AG09319 (cell line): ENCODE measurements at places on chromosomes 5 and 9.
A peak's percentile ranks its signal among the peaks of the same experiment; 100 is the strongest.

DNA sequence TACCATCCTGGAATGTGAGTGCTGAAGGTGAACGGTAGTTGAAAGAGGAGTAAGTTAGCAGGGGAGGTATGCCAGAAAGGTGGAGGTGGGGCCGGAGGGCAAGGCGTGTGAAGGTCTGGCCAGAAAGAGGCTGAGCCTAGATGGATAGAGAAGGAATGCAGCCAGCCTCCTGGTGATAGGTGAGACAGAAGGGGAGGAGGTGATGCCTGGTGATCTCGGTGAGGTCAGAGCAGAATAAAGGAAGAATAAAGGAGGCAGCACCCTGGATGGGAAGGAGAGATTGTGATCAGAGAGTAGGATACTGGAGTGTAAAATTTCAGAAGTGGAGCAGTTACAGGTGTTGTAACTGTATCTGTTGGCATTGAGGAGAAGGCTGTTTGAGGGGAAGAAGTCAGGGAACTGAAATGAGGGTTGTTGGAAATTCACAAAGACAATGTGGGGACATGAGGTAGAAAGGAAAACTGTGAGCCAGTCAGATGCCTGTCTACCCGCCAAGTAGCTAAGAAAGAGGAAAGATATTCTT, 2.0 kb downstream of the GNG10 start:
- no peak for DNase-seq

- DNase-seq: no peak
Measured at GRCh38 chr5:176594554-176594953, 15.4 kb downstream of the GPRIN1 start.

DNA sequence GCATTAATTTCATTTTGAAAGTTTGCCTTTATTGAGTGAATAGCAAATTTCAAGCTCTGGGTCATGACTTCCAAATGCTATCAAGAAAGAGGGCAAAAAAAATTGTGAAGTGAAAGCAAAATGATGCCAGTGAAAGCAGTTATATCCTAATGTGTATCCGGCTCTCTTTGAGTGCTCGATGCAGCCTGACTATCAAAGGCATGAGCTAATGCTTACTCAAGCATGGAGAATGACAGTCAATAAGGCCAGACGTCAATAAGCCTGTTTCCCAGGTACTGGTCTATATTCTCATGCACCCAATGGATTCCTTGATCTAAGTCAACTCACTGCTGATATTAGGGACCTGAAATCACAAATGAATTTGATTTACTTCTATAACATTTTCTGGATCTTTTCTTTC, 435.5 kb downstream of the CAAP1 start:
- no peak for DNase-seq

- no peak for DNase-seq
Measured at GRCh38 chr5:148561801-148562311, 92.5 kb downstream of the HTR4 start.

GRCh38 chr5:31855134-31856040, 216.5 kb downstream of the PDZD2 start:
- DNase-seq: no peak

- DNase-seq: no peak
Measured at GRCh38 chr9:69818750-69819345, 1.8 kb upstream of the CFAP95 start.

DNA sequence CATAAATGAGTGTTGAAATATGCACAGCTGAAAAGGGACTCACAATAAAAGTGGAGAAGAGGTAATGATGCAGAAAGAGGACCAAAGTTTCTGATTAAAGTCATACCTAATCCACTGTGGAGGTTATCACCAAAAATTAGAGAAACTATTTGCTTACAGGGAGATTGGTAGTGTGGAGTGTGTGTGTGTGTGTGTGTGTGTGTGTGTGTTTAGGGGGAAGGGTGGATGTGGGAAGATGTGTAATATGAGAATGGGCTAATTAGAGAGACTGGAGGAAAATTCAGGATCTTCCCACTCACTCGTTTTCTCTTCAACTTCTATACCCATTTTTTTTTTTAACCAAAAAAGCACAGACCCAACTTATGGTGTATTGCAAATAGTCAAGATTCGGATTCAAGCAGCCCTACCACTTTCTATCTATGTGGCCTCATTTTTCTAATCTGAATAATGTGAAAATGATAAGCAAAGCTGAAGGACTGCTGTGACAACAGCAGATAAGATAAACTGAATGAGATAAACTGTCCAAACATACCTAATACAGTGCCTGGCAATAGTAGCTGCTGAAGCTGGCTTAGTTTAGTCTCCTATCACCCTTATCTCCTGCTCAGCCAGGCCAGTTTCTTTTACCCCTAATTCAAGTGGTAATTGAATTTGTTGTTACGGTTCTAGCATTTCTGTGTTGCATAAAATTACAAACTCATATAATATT, 501.1 kb downstream of the KDM4C start:
- no peak for DNase-seq

GRCh38 chr5:100643473-100643872, 108.3 kb downstream of the FAM174A start:
- DNase-seq: no peak

GRCh38 chr5:125696762-125697161, 726.4 kb upstream of the GRAMD2B start:
- peak; percentile 77 for DNase-seq

DNA sequence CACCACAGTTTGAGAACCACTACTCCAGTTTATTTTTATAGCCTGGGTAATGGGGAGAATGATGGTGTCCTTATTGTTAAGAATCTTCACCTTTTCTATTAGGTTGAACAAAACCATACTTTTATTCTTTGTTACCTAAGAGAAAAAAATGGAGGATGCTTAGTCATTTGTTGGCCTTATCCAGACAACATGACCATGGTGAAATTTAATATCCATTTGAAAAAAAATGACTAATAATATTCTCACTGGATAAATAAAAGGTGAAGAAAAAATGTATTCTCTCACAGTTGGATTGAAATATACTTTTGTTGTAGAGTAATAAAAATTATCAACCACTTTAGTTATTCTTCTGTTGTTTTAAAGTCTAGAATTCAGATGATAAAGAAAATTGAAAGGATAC, 5.8 kb upstream of the CCNH start:
- no peak for DNase-seq

DNA sequence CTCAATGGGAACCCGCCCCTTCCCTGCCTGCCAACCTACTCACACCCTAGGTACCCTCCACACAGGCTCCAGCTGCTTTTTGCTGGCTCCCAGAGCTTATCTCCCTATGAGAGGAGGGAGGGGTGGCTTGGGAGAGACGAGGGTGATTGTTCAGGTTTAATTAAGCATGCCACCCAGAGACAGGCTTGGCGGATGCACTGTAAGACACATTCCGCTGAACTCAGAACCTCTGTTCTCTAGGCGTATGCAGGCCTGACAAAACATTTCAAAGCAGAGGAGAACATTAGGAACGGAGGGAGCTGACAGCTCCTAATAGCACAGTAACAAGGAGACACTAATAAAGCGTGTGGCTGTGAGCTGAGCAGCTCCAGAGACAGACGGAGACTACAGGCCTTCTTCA, 80.1 kb downstream of the TRIM32 start:
- no peak for DNase-seq

DNA sequence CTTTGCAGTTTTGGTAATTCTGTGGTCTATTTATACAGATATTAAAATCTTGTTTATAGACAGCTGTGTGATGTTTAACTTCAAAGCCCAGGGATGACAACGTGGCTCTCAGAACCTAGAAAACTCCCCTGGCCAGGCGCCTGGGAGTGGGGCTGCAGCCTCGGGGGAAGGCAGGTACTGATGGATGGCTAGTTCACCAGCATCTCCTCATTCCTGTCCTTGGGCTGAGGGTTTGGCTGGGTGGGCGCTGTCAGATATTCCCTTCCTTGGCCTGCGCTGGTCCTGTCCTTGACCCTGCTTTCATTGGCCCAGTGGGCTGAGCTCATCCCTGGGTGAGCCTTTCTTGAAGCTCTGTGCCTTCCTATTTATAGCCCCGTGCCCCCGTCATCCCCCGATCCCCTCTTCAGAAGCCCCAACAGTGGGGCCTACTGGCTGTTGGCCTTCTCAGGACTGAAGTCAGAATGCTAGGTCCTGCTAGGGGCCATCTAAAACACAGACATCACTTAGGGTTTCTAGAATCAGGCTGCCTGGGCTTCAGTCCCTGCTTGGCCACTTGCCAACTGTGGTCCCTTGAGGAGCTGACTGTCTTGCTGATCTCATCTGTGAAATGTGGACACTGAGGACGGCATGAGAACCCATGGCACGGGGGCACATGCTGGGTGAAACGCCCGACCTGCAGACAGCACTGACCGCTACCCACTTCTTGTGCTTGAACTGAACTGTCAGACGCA, 20.9 kb downstream of the SH3GLB2 start:
- DNase-seq: no peak

- no peak for DNase-seq
Measured at GRCh38 chr9:120875195-120875565, 1.8 kb downstream of the PHF19 start.

DNA sequence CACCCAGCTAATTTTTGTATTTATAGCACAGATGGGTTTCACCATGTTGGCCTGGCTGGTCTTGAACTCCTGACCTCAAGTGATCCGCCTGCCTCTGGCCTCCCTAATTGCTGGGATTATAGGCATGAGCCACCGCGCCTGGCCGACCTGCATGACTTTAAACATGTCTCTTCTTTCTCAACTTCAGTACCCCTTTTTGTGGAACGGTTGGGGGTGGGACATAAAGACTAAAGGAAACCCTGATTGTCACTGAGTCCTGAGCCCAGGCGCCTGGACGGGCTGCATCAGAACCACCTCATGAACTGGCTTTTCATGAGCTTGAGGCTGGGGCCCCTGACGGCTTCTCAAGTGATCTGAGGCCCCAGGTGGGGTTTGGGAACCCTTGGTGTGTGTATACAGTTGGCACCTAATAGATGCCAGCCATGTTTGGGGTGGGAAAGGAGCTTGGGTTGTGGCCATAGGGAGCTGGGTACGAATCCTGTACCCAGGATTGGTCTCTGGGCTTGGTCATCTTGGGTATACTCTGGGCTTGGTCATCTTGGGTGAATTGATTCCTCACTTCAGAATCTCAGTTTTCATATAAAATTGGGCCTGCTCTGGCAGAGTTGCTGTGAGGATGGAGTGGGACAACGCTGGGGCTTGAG, 2.2 kb downstream of the GRK6 start:
- DNase-seq: no peak

DNA sequence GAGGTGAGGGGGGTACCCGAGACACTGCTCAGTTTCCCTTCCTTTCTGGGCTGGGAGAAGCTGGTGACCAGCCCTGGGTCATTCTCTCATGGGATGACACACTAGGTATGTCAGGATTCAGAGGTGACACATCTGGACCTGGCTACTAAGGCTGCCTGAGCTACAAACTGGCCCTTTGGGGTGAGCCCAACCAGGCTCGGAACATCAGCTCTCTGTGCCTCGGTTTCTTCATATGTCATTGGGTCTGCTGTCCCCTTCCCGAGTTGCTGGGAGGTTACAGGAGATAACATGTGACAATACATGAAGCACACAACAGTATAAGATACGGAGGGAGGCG, 11.8 kb downstream of the CARD19 start:
- no peak for DNase-seq

DNA sequence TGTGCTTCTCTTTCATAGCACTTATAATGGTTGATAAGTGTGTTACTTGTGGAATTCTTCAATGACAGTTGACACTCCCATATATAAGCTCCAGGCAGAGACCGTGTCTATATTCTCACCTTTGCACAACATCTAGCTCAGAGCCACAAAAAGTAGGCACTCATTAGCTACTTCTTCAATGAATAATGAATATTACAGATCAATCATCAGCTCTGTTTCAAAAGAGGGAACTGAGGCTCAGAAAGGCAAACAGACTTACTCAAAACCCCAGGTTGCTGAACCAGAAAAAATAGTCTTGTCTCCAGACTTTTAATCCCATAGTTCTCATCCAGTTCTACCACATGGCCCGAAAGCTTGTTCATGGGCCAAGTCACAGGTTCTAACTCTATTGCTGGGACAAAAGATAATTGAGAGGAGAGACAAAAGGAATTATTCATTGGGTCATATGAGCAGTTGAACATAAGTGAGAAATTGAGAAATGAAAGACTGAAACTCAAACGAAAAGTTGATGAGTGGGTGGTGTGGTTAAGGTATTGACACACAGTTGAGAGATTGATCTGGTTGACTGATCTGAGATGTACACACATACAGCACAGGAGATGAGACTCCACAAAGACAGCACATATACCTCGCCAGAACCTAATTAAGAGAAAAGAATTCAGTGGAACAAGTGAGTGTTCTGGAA, 381.6 kb downstream of the EFNA5 start:
- no peak for DNase-seq

DNA sequence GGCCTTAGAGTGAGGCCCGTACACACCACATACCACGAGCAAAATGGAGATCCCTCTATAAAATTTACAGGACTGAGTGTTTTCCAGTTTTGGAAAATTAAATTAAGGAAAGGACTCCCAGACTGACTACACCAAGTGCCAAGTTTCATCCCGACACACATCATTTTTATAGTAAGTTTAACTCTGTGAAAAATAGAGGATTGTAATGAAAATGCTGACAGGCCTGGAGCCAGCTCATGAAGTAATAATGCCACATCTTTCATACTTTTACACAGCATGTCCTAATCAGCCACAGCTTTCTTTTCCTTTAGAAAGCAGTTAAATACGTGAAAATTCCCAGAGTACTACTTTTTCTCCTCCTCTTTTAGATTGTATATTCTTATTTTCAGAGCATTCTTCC, 169.2 kb downstream of the SAXO1 start:
- no peak for DNase-seq
